Kidney (tissue), 22 donors: ENCODE measurements at places on chromosomes 13 and 19. TPM values are rescaled to one million over a fixed set of nuclear protein-coding genes. Genes with fewer than 3 reads are reported as not detected.

The ING1 gene
- 12.4 TPM for total RNA-seq

DNA sequence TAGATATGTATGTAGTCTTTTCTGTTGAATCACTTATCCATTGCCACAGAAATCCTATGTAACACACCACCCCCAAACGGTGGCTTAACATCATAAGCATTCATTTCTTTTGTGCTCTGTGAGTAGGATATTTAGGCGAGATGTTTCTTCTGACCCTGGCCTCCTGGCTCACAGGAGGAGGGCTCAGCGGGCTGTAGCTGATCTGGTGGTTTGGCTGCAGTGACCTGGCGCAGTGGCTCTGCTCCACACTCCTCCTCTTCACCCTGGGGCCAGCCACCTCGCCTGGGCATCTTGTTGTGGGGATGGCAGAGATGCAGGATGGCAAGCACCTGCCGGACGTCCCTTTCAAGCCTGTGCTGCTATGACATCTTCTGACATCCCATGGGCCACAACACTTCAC lies 147.1 kb upstream of the IRS2 start:
- H3K36me3 ChIP-seq = no peaks in the 10 kb centered on the region
- DNase-seq = no peak
- no peak overlapping the region for H3K4me3 ChIP-seq
- no peaks in the 10 kb centered on the region for H3K4me1 ChIP-seq
- no peak overlapping the region for H3K27ac ChIP-seq

DNA sequence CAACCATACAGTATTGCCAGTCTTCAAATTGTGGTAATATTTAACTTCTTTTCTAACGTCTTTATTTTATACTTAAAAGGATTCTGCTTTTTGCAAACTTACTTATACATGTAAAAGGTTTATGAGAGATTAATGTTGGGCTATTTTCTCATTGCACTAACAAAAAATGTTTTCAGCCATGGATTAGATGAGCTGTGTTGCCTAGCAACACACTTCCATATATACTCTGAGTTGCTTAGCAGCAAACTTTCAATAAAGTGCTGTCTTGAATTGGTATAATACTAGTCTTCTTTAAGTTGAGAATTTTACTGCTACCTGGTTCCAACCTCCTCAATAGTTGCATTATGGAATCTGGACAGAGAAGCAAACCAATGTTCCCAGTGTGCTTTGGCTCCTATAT lies 777.4 kb upstream of the PCDH9 start:
- no peaks in the 10 kb centered on the region for H3K36me3 ChIP-seq
- no peaks in the 10 kb centered on the region for H3K4me1 ChIP-seq
- H3K27me3 ChIP-seq = no peaks in the 10 kb centered on the region
- DNase-seq = no peak
- H3K27ac ChIP-seq = no peak overlapping the region

The RASIP1 gene
- total RNA-seq = 23.3 TPM

- no peaks in the 10 kb centered on the region for H3K27me3 ChIP-seq
- no peak overlapping the region for H3K27ac ChIP-seq
- H3K36me3 ChIP-seq = peaks cover 4% of the 10 kb centered on the region
- no peak for DNase-seq
Measured at GRCh38 chr19:41415154-41415571, 12.0 kb downstream of the B3GNT8 start.

The BRME1 gene
- total RNA-seq = 1.8 TPM

- DNase-seq = no peak
- no peak overlapping the region for H3K27ac ChIP-seq
- H3K36me3 ChIP-seq = no peaks in the 10 kb centered on the region
- no peaks in the 10 kb centered on the region for H3K4me1 ChIP-seq
- no peak overlapping the region for H3K4me3 ChIP-seq
Measured at GRCh38 chr19:5487222-5487621, 32.0 kb downstream of the ZNRF4 start.

DNA sequence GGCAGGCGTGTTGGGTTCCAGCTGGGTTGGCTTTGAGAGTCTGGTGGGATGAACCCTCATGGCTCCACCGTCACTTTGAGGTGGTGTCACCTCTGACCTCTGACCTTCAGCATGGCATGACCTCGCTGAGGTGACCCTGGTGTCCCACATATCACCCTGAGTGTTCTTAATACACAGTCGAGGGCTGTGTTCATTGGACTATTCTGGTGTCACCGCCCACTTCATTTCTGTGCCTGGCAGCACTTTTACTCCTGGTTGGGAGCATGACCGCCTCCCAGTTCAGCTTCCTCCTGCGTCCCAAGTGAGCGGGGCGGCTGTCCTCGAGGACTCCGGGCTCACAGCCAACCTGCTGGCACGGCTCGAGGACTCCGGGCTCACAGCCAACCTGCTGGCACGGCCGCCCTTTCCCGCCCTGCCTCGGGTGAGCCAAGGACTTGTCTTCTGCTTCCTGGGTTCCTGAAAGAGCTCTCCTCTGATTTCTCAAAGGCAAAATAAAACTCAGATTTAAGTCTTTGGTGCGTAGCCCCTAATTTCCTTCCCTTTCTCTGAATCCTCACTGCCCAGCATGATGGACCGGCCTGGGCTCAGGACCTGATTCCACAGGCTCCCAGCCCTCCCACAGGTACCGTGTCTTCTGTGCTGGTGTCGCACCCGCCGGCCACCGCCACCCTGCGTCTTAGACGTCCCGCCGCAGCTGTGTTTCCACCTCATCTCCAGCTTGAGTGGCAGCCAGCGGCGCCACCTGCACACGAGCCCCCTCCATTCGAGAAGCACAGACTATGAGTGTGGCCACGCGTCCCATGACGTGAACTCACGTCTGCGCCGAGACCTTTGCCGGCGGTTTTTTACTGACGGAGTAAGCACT lies 10.4 kb downstream of the ATP4B start:
- H3K4me1 ChIP-seq = peaks cover 5% of the 10 kb centered on the region
- H3K4me3 ChIP-seq = no peak overlapping the region
- peak overlapping the region; percentile 84 for H3K27ac ChIP-seq
- H3K27me3 ChIP-seq = no peaks in the 10 kb centered on the region

GRCh38 chr13:102227741-102228140 lies 174.1 kb downstream of the FGF14 start:
- no peak for DNase-seq
- H3K36me3 ChIP-seq = no peaks in the 10 kb centered on the region
- H3K27ac ChIP-seq = no peak overlapping the region

The NAPSA gene
- total RNA-seq = 217 TPM

GRCh38 chr19:48668761-48669160 lies 4.1 kb downstream of the NTN5 start:
- H3K4me3 ChIP-seq = no peak overlapping the region
- no peaks in the 10 kb centered on the region for H3K27me3 ChIP-seq
- no peaks in the 10 kb centered on the region for H3K36me3 ChIP-seq
- no peaks in the 10 kb centered on the region for H3K4me1 ChIP-seq
- no peak for DNase-seq

The ZNF554 gene
- 6.9 TPM for total RNA-seq

- no peak overlapping the region for H3K4me3 ChIP-seq
- peaks cover 2% of the 10 kb centered on the region for H3K27me3 ChIP-seq
- no peaks in the 10 kb centered on the region for H3K4me1 ChIP-seq
- DNase-seq = no peak
- H3K27ac ChIP-seq = no peak overlapping the region
Measured at GRCh38 chr19:29573486-29573885, 32.6 kb upstream of the POP4 start.

DNA sequence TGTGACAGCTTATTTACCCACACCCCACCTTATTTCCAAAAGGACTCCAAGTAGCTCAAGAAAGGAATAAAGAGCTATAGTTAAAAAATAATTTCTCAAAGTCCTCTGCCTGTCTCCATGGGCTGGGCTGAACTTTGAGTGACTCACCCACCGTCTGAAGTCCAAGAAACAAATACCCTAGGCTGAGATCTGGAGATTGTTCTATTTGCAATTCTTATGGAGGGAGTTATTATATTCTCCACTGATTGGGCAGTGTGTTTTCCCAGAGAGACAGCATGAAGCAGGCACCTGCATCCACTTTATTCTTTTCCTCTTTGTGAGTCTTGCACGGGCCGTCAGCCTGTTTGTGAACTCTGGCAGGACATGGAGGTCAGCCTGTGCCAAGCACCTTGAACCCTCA lies 63.2 kb downstream of the SHISA2 start:
- H3K27ac ChIP-seq = no peak overlapping the region
- no peak for DNase-seq
- H3K27me3 ChIP-seq = no peaks in the 10 kb centered on the region
- no peaks in the 10 kb centered on the region for H3K36me3 ChIP-seq
- H3K4me1 ChIP-seq = no peaks in the 10 kb centered on the region

DNA sequence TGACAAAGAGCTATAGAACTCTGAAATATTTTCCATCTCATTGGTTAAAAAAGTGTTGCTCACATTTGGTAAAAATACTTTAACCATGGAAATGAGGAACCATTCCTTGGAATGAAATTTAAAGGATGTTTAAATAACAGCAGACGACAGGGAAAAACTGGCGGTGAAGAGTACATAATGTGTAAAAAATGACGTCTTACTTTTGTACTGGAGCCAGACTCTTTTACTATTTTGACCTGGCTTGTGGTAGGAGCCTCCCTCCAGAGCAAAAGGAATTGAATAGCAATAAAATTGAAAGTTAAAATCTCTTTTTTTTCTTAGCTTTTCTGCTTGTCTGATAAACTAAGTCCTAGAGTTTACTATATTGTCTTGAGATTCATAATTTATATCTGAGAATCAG lies 426.2 kb upstream of the KLHL1 start:
- no peaks in the 10 kb centered on the region for H3K4me1 ChIP-seq
- no peak for DNase-seq
- no peaks in the 10 kb centered on the region for H3K36me3 ChIP-seq
- no peak overlapping the region for H3K27ac ChIP-seq
- H3K4me3 ChIP-seq = no peak overlapping the region
- no peaks in the 10 kb centered on the region for H3K27me3 ChIP-seq

- no peak overlapping the region for H3K4me3 ChIP-seq
- DNase-seq = no peak
- H3K27me3 ChIP-seq = no peaks in the 10 kb centered on the region
- peaks cover 2% of the 10 kb centered on the region for H3K36me3 ChIP-seq
- H3K4me1 ChIP-seq = no peaks in the 10 kb centered on the region
Measured at GRCh38 chr19:38880076-38880881, 2.2 kb upstream of the RINL start.

The PRODH2 gene
- 9.0 TPM for total RNA-seq

DNA sequence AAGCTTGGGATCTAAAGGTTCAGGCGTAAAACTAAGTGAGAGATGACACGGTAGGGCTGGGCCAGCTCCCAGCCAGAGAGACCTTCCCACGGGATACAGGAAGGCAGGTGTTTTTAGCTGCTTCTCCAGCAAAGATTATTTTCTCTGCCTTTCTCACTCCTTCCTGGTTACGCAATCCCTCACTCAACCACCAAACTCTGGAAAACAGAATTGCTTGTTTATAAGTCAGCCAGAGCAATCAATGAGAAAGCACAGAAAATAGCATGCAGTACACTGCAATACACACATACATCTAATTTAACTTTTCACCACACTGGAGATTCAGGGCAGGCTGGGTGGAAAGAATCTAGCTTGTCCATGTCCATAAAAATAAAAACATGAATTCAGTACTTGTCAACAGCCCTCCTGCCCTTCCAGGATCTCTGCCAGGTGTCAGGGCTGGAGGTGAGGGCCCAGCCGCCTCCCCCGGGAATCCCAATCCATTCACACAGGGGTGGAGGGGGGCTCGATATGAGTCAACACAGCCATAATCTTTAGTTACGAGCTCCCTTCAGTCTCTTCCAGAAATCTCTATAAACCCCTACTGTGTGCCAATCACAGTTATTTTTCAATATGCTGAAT lies 12.2 kb downstream of the RHPN2 start:
- peak overlapping the region; percentile 78 for H3K27ac ChIP-seq
- no peak overlapping the region for H3K4me3 ChIP-seq
- DNase-seq = no peak

The NAXD gene
- total RNA-seq = 37.9 TPM
